Stimulated activated CD8-positive, alpha-beta memory T cell treated with anti-CD3 and anti-CD28 coated beads, Interleukin-7, amount 100 ng/mL, for 1 hour (primary cell): ENCODE measurements at places on chromosomes 6 and 20.

- no peak for DNase-seq
Measured at GRCh38 chr20:44405785-44406571, 50.5 kb downstream of the HNF4A start.

- no peak for DNase-seq
Measured at GRCh38 chr20:46217583-46217982, 90.7 kb downstream of the CDH22 start.

- DNase-seq = no peak
Measured at GRCh38 chr6:129567374-129567773, 142.6 kb downstream of the ARHGAP18 start.

- DNase-seq = no peak
Measured at GRCh38 chr6:119467488-119468081, 118.0 kb upstream of the MAN1A1 start.

DNA sequence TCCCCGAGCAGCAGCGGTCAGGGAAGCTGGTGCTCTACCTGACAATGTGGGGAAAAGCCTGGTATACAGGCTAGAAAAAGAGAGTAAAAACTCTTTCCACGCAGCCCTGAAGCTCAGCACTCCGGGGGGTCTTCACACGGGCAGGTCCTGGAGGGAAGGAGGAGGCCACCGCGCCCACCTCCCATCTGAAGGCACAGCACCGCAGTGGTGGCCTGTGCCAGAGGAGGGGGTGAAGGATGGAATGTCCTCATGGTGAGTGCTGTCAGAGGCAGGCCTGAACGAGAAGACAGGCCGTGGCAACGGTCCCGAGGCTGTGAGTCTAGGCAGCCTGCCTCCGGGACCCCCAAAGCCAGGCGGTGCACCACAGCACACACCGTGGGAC, 5.8 kb downstream of the SLC2A4RG start:
- no peak for DNase-seq

DNA sequence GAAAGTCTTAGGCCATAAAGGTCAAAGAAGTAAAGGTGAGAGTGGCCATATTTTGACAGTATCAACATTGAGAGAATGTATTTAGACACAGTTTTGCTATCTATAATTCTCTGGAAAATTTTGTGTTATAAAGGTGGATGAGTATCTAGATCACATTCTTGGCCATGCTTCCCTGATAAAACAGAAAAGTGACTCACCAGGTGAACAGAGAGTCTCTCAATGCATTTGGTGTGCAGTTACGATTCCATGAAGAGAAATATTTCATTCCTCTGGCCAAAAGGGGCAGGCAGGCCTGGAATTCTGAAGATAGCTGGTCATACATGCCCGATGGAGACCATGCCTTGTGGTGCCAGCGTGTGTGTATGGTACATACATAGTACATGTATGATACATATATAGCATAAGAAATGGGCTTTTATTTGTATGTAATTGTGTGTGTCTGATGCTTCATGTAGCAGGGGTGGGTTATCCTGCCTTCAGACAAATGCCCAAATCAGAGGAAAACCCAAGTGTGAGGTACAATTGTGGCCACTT, 164.0 kb downstream of the SOBP start:
- DNase-seq = no peak

- no peak for DNase-seq
Measured at GRCh38 chr6:71537717-71538116, 249.1 kb downstream of the OGFRL1 start.

DNA sequence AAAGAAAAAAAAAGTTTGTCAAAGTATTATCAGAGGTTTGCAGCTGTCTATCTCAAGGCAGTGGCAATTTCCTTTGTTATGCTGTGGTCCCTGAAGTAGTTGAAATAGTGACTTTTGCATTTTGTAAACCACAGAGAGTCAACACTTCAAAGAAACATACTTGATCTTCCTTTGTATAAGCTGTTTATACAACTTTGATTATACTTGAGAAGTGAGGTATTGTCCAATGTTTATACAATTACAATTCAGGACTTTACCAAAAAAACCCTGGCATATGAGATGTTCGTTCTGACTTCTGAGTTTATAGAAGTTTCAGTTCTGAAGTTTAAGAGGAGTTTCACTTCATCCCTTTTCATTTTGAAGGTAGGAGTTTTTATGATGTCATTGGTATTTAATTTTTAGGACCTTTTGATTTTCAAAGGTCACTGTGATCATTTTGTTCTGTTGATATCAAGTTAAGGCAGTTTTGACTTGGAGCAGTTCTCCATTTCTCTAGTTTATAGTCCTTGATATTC, 4.0 kb downstream of the STK4 start:
- no peak for DNase-seq

DNA sequence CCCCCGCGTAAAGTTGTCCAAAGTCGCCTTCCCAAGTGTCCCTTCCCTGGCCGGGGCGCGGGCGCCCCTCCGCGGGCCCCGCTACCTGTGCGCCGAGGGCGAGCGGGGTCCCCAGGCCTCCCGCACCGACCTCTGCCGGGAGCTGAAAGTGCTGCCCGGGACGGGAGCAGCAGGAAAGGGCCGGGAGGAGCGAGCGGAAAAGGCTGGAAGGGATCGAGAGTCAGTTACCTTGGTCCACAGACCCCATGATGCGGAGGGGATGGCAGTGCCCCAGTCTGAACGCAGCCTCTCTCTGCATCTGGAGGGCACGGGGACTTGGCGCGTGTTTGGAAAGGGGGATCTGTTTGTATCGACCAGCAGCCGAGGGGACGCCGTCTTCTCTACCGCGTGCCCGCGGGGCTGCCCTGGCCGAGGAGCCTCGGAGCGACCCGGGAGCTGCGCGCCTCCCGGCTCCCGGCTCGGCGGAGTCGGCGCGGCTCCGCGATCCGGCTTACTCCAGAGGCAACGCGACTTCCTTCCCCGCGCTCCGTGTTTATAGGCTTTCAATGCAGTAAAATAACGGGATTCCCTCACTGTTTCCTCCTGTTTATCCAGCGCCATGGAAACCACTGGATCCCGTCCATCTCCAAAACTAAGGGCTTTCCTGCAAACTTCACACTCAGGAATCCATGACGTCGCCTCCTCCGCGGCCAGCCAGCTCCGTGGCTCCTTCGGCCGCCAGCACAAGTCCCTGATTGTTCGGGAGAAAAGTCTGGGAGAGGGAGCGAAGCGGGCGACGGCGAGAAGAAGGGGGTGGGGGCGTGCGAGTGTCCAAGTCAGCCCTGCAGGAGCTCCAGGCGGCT, 20.0 kb upstream of the NFATC2 start:
- no peak for DNase-seq

DNA sequence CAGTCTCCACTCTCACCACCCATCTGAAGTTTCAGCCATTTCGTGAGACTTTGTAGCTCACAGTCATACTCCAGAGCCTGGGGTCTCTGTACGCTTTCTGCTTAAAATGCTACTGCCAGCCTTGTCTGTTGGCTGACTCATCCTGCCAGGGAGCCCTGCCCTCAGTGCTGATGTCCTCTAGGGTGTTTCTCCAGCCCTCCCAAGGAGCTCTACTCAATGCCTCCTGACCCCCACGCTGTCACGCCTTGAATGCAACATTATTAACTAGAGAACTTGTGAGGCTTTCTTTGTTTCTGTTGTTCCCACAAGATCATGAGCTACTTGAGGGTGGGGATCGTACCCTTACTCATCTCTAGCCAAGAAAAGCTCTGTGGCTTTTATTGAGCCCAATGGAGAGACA, 20.1 kb downstream of the KIF16B start:
- no peak for DNase-seq

DNA sequence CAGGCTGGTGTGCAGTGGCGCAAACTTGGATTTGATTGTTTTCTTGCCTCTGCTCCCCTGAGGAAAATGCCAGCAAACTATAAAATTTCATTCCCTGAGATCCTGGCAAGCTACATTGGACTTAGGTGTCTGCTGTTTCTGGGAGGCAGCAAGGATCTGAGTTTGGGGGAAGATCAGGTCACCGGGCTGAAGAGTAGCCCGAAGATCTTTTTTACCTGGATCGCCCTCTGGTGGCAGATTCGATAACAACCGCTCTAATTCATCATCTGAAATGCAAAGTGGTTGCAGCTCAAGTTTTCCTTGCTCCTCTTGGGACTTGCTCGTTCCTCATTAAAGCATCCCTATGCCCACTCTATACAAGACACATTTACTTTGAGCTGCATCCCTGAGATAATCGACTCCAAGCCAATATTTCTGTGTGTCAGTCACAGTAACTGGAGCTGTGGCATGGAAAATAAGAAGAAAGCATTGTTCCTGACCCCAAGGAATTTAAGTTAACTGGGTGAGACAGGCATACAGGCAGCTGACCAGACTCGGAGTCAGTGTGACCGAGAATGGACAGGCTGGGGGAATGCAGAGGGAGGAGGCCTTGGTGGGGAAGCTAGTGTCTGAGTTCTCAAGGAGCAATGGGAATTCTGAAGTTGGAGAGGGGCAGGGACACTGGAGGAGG, 131.8 kb upstream of the PROKR2 start:
- peak; percentile 22 for DNase-seq

DNA sequence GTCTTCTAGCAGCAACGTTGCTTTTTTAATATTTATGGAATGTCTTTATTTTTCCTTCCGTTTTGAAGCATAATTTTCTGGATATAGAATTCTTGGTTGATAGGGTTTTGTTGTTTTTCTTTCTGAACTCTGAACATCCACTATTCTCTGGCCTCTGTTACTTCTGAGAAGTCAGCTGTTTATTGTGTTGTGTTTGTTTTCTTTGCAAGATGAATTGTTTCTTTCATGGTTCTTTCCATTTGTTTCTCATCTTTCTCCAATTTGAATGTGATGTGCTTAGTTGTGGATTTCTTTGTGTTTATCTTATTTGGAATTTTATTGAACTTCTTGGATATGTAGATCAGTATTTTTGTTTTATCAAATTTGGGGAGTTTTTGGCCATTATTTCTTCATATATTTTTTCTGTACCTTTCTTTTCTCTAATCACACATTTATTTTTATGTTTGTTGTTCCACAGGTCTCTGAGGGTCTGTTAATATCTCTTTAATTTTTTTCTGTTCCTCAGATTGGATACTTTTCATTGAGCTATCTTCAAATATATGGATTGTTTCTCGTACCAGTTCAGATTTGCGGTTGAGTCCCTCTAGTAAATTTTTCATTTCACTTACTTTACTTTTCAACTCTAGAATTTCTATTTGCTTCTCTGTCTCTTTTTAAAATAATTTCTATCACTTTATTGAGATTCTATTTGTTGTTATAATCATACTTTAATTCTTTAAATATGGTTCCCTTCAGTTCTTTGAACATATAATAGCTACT, 18.0 kb downstream of the HIVEP1 start:
- DNase-seq = no peak

DNA sequence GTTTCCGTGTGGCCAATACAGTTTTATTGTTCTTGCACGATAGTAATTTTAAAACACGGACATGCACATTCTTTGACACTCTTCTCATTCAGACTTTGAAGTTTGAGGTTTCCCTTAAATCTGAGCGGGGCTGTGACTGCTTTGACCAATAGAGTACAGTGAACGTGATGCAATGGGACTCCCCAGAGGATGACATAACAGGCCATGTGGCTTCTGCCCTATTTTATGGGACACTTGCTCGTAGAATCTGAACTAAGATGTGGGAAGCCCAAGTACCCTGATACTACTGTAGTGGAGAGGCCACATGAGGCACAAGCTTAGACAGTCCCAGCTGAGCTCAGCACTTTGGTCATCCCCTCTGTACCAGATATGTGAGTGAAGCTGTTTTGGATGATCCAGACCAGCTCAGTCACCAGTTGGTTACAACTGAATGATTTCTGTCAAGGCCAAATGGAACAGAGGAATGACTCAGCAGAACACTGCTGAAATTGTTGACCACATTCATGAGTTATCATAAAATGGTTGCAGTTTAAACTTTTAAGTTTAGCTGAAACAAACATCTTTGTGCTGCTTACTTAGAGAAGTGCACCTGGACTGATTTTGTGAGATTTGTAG, 279.4 kb downstream of the RFPL4B start:
- no peak for DNase-seq

DNA sequence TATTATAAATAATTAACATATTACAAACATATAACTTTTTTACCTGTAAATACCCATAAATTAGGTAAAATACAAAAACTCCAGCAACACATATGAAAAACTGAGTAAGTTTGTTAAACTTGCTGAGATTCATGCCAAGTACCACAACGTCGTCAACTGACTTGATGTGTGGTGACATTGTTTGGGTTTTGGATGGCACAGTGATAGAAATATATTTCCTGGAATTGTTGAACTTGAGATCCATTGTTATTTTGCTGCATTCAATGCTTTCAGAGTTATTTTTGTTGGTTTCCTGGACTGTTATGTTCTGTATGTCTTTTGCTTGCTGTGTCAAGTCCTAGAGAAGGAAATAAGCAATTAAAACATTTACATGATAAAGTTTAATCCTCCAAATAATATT, 5.5 kb downstream of the SLC35B3 start:
- no peak for DNase-seq

DNA sequence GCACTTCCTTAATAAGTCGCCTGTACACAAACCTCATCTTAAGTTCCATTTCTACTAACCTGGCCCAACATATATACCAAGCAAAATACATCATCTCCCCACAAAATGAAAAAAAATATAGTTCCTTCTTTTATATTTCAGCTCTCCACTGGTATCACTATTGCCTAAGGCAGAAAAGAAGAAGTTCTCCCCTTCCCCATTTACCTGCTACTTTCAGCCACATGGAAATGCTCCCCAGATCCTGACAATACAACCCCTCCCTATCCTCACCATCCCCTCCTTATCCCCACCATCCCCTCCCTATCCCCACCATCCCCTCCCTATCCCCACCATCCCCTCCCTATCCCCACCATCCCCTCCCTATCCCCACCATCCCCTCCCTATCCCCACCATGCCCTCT, 175.7 kb downstream of the LINC00237 start:
- DNase-seq = no peak
